ENCODE measurements at places on chromosomes 7 and 10. TPM values are rescaled to one million over a fixed set of nuclear protein-coding genes. Genes with fewer than 3 reads are reported as not detected.

- DNase-seq, result no peak
Measured at GRCh38 chr10:125004571-125005311, 62.8 kb downstream of the ZRANB1 start.

GRCh38 chr7:151859111-151859947 lies 17.6 kb downstream of the PRKAG2 start:
- no peak for DNase-seq

Gene C7orf57
- 1.4 TPM for polyA plus RNA-seq

- DNase-seq, result no peak
Measured at GRCh38 chr10:8071666-8072065, 17.2 kb downstream of the GATA3 start.

DNA sequence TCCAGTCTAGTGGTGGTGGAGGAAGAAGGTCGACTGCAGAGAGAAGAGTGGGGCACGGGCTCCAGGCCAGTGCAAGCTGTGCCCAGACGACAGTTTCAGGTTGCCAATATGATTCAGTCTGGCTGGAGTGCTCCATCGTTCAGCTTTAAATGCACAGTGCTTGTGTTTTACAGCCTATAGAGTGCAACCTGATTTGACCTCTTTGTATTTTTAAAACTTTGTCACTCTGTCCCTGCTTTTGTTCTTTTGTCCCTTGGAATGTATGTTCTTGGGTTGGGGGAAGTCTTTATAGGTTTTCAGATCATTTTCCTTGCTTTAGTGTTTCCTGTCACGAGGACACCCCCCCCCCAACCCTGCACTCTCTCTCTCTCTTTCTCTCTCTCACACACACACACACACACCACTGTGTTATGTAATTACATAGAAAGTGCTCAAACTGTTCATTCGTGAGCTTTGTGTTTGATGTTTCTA lies 198.0 kb downstream of the CAMK1D start:
- DNase-seq, result no peak

Gene SFTPD
- 0.97 TPM for polyA plus RNA-seq

DNA sequence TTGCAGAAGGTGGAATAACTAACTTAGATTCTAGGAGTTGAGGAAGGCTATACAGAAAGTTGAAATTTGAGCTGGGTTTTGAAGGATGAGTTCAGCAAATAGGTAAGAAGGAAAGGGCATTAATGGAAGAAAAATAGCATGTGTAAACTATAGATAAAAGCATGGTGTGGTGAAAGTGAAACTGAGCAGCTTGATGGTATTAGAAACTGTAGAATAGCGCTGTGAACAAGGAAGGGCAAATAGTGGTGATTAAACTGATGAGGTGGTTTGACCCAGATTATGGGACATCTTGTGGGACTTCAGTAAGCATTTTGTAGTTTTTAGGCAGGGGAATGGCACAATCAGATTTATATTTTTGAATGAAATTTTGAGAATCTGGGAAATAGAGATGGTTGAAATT lies 90.5 kb downstream of the EXOC6 start:
- DNase-seq, result no peak

- DNase-seq, result no peak
Measured at GRCh38 chr7:142440219-142440905, 182.5 kb upstream of the PRSS58 start.

- no peak for DNase-seq
Measured at GRCh38 chr10:78339251-78339650, 305.6 kb downstream of the RPS24 start.

DNA sequence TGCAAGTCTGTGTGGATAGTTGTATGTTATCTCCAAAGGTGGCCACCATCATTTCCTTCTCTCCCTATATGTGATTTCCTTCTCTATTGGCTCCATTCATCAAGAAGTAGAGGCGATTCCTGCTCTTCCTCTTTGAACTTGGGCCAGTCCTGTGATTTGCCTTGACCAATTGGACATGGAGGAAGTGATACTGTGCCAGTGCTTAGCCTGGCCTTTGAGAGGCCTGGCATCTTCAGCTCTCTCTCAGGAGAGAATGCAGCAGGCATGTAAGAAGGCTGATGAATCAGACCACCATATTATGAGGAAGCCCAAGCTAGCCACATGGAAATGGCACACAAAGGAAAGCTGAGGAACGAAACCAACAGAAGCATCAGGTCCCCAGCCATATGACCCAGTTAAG lies 195.0 kb upstream of the SVIL start:
- DNase-seq, result no peak

Gene MET
- polyA plus RNA-seq, result 38.1 TPM

Gene AMZ1
- 0.17 TPM for polyA plus RNA-seq

All from left renal cortex interstitium (tissue), 4 donors.